Right lobe of liver (tissue), 6 donors: ENCODE measurements at places on chromosomes 2 and 18.

GRCh38 chr2:58182527-58182926 lies 58.6 kb downstream of the FANCL start:
- DNase-seq: no peak

GRCh38 chr18:34709104-34709503 lies 994 bp upstream of the DTNA start:
- DNase-seq: no peak

- no peak for DNase-seq
Measured at GRCh38 chr2:133977405-133977804, 276.5 kb upstream of the MGAT5 start.

- no peak for DNase-seq
Measured at GRCh38 chr2:22843919-22844537, 541.0 kb upstream of the KLHL29 start.
